ENCODE measurements at places on chromosomes 11 and 22.
A peak's percentile ranks its signal among the peaks of the same experiment; 100 is the strongest.

DNA sequence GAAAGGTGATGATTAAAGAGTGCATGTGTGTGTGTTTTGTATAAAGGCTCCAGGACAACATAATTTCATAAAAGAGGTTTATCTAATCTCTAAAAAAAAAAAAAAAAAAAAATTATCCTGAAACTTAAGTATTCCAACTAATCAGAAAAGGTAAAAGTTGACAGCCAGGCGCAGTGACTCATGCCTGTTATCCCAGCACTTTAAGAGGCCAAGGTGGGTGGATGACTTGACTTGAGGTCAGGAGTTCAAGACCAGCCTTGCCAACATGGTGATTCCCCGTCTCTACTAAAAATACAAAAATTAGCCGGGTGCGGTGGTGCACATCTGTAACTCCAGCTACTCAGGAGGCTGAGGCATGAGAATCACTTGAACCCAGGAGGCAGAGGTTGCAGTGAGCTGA is 632.7 kb upstream of the CHORDC1 start:
- no peak for DNase-seq

GRCh38 chr11:46981436-46981835 is 44.9 kb downstream of the CSTPP1 start:
- DNase-seq, result no peak

DNA sequence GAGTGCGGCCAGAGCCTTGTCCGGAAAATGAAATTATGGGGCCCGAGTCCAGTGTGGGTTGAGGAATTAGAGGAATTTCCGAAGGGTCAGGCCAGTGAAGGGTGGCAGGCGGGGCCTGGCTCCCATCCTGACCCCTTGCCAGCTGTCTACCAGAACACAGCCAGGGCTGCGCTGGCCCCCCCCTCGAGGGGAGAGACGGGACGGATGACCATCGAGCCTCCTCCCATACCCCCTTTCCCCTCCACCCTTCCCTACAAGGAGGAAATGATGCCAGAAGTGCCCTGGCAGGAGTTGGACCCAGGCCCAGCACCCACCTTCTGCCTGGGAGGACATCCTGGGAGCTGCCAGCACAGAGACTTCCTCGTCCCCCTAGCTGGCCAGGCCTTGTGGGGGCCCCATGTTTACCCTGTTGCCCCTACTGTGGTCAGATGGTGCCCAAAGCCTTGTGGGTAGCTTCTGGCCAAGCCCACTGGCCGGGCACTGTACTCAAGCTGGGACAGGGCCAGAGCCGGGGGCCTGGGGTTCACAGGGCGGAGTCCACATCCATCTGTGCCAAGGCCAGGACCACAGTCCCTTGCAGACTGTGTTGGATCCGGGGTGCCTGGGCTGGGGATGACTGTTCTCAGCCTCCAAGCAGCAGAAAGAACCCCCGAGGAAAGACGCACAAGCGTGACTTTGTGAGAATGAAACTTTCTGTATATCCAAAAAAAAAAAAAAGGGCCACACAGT is 20.8 kb downstream of the ARVCF start:
- DNase-seq, result peak; percentile 89

DNA sequence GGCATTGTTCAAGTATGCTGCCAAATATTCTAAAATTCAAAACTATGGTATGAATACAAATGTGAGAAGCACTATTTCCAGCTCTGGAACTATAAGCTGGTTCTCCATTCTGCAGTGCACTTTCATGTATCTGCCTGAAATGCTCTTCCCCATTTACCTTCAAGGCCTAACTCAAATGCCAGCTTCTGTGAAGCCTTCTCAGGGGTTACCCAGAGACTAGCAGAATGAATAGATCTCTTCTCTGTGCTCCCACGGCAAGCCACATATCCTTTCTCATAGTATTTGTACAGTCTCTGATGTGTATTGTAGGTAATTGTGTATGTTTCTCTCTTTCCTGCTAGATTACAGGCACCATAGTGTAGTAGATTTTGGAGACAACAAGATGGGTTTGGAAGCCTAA is 4.1 kb downstream of the HOATZ start:
- DNase-seq, result no peak

GRCh38 chr22:28609921-28610320 is 69.7 kb downstream of the TTC28 start:
- no peak for DNase-seq

DNA sequence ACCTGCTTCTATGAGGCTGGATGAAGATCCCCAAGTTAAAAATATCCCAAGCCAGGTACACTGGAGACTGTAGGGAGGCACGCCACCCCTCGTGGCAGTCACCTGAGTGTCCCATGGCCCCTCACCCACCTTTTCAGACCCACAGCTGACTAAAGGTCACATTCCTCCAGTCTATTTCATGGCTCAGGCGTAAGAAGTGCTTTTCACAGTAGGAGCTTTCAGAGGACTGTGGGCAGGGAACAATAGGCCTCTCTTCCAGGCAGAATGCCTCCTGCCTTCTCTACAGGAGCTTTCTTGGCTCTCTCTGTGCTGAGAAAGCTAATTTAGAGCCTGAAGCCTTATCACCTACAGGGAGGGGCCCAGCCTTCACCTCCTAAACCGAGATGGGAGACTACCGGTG is 73.8 kb downstream of the C11orf58 start:
- no peak for DNase-seq

DNA sequence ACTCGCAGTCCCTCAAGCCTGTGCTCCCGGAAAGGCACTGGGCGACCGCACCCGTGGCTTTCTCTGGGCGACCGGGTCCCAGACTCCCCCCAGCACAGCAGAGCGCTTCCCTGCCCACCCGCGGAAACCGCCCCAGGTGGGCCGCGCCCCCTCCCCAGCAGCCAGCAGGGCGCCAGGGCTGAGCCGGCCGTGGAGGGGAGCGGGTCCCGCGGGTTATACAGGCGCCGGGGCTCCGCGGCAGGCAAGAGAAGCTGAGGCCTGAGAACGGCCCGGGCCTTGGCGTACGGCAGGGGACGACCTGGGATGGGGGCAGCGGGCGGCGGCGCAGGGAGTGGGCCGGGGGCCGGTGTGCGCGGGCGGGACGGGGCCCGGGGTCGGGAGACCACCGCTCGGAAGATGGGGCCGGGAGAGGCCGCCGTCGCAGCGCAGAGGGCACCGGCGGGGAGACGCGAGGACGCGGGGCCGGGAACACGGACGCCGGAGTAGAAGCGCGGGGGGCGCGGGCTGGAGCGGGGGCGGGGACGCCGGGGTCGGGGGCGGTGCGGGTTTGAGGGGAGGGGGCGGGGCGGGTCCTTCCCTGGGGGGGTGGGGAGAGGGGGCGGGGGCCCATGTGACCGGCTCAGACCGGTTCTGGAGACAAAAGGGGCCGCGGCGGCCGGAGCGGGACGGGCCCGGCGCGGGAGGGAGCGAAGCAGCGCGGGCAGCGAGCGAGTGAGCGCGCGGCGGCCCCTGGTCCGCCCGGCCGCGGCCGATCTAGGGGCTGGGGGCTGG is at the start of gene MDK:
Gene MDK, plus strand, starts transcription at position 622 of the 771 bp plus-strand sequence. CDS start 389 bp downstream, outside the sequence.
- peak; percentile 78 for DNase-seq

GRCh38 chr22:27952091-27952490 is 33.0 kb upstream of the PITPNB start:
- DNase-seq, result no peak

DNA sequence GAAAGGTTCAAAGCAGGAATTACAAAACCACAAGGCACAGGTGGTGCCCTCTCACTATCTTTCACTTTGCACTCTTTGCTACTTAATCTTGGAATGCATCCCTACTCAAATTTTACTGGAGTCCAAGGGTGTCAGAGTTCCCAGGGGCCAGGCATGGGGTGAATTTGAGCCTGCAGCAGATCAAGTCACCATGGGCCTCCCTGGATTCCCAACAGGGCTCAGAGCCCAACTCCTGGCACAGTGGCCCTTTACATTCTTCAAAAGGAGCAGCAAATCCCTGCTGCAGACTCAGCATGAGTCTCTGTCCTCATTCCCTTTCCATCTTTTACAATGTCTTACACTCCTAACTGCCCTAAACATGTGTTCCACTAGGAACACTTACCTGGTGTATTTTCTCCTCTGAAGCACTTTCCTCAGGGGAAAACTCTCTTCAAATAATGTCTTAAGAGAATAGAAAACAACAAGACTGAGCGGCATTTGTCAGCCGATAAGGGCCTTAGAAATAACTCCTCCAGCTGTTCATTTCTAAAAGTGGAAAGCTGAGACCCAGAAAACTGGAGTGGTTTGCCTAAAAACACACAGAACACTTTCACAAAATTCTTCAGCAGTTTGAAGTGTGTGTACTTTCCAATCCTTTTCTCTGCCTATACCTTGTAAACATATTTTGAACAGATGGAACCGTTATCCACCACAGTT is 596.0 kb downstream of the INSC start:
- peak; percentile 43 for DNase-seq

- no peak for DNase-seq
These were observed 534.3 kb downstream of the ETS1 start for GRCh38 chr11:128052912-128053641.

DNA sequence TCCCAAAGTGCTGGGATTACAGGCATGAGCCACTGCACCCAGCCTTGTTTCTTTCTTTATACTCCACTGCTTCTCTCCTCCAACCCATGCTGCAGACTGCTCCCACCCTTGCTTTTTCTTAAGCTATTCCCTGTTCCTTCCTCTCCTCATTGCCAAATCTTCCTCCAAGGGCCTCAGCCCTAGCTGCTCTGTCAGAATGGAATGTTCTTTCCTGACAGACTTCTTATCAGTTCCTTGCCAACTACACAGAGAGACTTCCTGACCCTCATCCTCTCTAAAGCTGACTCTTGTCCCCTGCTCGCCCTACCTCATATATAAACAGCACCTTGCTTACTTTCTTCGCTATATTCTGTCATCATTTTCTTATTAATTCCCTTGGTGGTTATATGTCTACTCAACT is 16.9 kb upstream of the PIK3C2A start:
- DNase-seq, result no peak

- DNase-seq, result no peak
These were observed 23.3 kb downstream of the DKK3 start for GRCh38 chr11:11985016-11985715.

GRCh38 chr11:68342459-68343158 is 30.2 kb downstream of the LRP5 start:
- peak; percentile 69 for DNase-seq

GRCh38 chr11:105609832-105610781 is at the start of gene GRIA4:
Gene GRIA4 (plus strand): TSS chr11:105610073. CDS start chr11:105610998, 925 bp downstream.
- peak; percentile 62 for DNase-seq
